Upper lobe of right lung (tissue), 1 donor: ENCODE measurements at places on chromosomes 6 and 20.

GRCh38 chr20:34859367-34859766 lies 13.3 kb downstream of the GGT7 start:
- DNase-seq: no peak

DNA sequence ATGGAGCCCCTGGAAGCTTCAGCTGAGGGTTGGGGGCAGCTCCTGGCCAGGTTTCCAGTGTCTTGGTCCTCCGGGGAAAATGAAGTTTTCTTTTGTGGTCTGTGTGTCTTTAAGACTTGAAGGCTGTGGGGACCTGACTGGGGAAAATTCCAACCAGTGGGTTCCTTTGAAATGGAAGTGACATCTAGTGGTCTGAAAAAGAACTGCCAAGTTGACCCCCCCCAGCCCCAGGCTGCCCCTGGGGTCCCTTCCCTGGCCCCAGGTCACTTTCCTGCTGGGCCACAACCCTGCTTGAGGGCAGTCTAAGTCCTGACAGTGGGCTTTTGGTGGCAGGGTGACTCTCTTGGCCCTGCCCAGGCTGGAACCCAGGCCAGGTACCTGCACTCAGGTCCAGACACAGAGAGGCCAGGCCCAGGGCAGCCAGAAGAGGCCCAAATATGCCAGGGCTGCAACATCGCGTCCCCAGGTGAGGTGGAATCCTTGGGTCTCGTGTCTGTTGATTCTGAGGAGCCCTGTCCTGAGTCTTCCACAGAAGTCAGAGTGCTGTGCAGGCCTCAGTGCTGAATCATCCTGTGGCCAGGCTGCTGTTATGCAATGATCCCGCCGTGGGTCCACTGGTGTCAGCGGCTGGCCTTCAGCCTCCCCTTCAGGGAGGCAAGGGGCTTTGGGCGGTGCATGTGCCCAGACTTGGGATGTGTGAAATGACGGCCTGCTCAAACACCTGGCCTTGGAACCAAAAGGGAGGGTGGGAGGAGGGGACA lies 68.4 kb downstream of the VEGFA start:
- DNase-seq: no peak

DNA sequence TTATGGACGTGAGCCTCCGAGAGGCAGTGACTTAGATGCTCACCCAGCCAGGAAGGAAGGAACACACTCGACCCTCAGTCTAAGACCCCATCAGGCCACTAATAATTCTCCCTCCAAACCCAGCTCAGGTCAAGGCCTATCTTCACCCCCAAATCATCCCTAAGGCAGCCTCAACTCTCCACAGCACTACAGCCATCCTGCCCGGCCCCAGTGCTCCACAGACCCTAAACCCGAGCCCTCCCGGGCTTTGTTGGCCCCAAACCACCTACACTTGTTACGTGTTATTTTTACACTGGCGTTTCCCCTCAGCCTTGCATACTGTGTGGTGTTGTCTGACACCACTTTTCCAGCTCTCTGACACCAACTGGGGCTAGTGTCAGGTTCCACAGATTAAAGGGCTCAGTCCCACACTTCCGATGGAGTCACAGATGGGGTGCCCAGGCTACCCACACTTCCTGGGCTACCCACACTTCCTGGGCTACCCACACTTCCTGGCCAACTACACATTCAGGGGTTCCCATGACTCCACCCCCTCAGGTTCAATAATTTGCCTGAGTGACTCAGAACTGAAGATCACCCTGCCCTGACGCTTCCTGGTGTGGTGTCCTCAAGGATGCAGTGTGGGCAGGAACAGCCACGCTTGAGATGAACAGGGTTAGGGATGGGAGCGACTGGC lies 25.3 kb downstream of the RBCK1 start:
- no peak for DNase-seq

GRCh38 chr20:2751878-2752566 lies 48.4 kb downstream of the CPXM1 start:
- peak; percentile 74 for DNase-seq

DNA sequence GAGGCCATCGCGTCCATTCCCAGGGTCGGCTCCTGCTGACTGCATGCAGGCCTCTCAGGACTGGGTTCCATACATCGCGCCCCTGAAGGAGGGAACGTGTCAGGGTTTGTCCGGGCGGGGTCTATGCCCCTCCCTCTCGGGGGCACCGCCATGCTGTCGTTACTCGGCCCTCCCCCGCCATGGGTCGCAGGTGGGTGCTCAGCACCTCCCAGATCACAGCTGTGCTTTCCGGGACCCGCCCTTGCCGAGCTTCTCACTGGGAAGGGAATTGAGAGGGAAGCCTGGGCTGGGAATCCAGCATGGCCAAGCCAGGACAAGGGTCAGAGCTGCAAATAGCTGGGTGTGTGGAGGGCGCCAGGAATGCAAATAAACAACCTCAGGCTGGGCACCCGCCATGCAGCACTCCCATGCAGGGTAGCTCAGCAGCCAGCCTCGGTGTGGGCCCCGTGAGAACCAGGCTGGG lies at the start of gene FRMD1:
FRMD1 (minus strand) TSS at position 270 of the 463 bp plus-strand sequence; CDS start at position 152, 118 bp downstream.
- DNase-seq: no peak

DNA sequence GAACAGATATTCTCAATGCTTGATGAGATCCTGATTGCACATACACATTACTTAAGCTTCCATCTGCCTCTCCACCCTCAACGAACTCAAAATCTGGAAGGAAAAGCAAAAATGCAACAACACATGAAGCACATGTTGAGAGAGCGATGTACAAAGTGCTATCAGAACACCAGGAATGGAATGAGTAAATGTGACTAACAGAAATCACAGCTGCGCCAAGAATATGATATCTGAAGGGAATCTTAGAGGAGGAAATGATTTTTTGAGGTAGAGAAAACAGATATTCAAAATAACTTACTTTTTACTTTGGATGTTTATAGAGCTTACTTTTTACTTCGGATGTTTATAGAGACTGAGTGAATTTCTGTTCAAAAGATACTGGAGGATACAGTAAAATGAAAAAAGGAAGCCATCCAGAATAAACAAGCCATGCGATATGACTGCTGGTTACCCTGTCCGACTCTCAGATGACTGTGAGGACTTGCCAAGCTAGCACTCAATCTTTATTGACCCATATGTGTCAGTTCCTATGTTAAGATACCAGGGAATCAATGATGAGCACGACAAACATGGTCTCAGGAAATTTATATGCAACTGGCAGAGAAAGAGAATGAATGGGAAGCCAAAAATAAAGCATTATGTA lies 102.0 kb downstream of the SMLR1 start:
- no peak for DNase-seq

DNA sequence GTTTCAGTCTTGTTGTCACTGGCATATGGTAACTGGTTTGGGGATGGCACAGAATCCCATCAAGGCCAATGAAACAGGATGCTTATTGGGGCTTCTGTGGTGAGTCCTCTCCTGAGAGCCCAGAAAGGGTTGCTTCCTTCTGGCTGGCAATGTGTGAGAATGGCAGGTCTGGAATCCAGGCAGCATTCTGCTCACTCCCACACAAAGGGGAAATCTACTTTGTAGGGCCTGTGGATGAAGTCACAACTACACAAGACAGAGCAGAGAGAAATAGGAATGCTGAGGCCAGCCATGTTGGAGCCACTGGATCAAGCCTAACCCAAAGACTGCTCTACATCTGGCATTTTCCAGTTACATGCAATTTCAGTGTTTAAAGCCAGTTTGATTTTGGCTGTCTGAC lies 15.7 kb downstream of the PLAGL2 start:
- DNase-seq: no peak

- no peak for DNase-seq
These were observed 33.0 kb downstream of the BACH2 start for GRCh38 chr6:90263633-90264032.

GRCh38 chr6:83474309-83474708 lies 38.0 kb upstream of the PRSS35 start:
- no peak for DNase-seq

GRCh38 chr6:70221715-70222438 lies 81.0 kb downstream of the COL9A1 start:
- no peak for DNase-seq

- no peak for DNase-seq
These were observed 8.2 kb downstream of the KIZ start for GRCh38 chr20:21133917-21134622.

DNA sequence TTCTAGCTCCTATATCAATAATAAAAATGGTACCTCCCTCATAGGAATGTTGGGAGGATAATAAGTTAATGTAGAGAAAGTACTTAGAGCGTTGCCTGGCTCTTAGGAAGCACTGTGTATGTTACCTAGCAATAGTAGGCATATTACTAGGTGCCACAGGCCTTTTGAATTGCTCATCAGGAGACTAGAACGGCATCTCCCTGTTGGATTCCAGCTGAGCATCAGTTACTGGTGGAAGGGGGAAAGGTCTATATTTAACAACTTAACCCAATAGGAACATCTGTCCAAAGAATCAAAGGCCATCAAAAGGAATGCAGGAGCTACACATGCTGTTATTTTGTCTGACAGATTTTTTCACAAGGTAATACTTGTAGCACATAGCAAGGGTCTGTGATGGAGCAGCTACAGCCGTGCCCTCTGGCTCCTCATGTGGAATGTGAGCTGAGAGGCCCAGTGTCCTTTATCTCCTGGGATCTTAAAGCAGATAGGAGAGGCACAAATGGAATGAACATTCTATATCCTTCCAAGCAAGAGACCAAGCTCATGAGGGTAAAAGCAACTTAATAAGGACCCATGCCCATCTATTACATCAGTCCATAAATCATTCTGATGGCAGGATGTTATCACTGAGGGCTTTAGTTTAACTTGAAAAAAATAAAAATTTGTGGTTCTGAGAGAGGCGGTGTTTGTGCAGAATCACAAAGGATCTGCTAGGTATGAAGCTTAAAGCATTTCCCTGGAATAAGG lies 184.9 kb upstream of the LAMP5 start:
- DNase-seq: no peak

- DNase-seq: no peak
These were observed 87.5 kb downstream of the MDN1 start for GRCh38 chr6:89731924-89732567.

DNA sequence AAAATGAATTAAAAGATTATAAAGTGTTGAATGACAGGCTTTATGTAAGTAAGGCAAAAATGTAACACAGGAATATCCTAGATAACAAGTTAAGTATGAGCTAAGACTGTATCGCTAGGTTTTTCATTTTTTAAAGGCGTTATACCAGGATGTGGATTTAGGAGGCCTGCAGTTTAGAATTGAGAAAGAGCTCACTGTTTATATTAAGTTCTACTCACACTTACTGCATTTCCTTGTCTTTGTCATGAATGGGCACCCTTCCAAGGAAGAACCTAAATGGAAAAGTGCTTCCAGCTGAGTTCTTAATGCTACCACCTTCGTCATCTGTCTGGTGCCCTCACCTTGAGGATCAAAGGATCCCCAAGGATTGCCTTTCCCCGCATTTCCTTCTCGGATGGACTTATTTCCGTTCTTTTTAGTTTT lies 148.7 kb downstream of the SOX4 start:
- DNase-seq: no peak

DNA sequence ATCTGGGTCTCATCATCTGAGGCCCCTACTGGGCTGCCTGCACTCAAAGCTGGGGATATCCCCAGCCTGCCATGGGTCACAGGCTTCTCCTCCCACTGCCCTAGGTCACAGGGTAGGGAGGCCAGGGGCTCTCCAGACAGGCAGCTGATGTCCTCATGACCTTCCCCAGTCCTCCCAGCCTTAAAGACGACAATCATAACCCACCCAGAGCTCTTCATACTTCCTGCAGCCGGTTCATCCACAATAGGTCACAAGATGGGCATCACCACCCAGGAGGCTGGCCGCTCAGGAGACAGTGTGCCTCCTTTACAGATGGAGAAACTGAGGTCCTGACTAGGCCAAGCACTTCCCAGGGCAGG lies 15.2 kb downstream of the TFEB start:
- no peak for DNase-seq

DNA sequence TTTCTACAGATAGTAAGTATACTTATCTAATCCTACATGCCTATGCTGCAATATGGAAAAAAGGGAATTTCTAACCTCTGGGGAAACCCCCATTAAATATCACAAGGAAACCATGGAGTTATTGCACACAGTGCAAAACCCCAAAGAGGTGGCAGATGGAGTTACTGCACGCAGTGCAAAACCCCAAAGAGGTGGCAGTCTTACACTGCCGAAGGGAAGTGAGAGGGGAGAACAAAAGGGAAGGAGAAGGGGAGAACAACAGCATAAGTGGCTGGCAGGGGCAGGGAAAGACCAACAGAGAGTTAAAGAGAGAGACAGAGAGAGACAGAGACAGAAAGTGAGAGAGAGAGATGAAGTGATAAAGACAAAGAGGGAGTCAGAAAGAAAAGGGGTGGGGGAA lies 43.8 kb upstream of the EIF2S2 start:
- DNase-seq: no peak

DNA sequence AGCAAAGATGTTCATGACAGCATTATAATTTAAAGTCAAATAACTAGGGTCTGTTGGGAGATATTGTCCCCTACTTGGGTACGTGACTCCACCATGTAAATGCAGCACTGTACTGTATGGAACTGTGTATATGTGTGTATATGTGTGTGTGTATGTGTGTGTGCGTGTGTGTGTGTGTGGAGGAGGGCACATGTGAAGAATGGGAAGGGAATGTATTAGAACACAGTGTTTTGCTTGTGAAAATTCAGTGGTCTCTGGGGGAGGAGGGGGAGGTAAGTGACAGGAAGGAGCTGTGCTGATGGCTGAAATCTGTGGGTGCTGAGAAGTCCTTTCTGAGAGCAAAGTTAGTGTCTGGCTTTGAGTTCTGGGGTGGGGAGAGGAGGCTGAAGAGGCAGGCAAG lies 23.9 kb upstream of the VEGFA start:
- no peak for DNase-seq

- DNase-seq: no peak
These were observed 1042.7 kb downstream of the EPHA7 start for GRCh38 chr6:92376691-92377090.

- peak; percentile 79 for DNase-seq
These were observed 1.5 kb upstream of the STXBP5 start for GRCh38 chr6:147202516-147203310.

- DNase-seq: no peak
These were observed 635 bp downstream of the FLOT1 start for GRCh38 chr6:30741789-30742315.

GRCh38 chr6:128605961-128606360 lies 85.6 kb upstream of the PTPRK start:
- DNase-seq: no peak

GRCh38 chr6:153149891-153150290 lies 18.8 kb upstream of the RGS17 start:
- no peak for DNase-seq

DNA sequence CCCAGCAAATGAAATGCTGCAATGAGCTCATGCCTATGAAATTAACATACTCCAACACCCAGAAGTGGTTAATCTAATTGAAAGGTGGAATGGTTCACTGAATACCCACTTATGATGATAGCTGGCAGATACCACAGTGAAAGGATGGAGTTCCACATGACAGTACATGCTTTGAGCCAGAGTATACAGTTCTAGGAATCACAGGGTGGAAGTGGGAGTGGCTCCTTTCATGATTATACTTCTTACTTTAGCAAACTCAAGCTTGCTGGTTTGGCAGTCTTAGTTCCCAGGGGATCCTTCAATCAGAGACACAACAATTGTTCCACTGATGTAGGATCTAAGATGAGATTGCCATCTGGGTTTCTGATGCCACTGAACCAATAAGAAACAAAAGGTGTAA lies 21.5 kb downstream of the CD164 start:
- no peak for DNase-seq
